Fibroblast of skin of left quadriceps (primary cell): ENCODE measurements at places on chromosomes 7 and 10.

GRCh38 chr10:112348759-112349158 is 25.2 kb upstream of the ACSL5 start:
- DNase-seq, result no peak

DNA sequence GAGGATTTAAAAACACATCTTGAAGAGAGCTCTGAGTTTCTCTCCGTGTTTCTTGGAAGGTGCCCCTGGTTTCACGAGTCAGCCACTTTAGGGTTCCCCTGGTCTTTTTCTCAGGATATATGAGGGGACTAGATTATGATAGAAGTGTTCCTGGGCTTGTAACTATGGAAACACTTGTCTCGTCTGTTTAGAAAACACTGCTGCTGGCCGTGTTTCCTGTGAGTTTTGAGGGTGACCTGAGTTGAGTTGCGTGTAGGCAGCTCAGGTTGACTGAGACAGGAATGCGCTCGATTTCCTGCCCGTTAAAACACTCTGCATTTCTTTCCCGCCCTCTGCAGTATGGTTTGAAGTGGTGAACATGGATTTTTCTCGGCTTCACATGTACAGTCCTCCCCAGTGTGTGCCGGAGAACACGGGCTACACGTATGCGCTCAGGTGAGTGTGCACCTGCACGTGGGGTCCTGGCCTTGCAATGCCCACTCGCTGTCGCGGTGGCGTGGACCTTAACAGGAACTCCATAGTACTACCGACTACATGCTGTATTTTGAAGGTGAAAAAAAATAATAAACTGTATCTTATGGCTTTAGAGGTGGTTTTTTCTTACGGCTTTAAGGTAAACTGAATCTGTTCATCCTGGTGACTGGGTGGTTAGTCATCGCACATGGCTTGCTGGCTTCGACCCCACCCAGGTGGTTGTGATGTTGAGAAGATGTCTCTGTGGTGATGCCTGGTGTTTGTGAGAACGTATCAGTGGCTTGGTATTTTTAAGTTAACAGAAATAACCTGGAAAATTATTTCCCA is at the start of gene SUN1:
TSS of gene SUN1 (plus strand) at position 310 of the 801 bp plus-strand sequence. CDS start at position 359, 49 bp downstream.
- no peak for DNase-seq

DNA sequence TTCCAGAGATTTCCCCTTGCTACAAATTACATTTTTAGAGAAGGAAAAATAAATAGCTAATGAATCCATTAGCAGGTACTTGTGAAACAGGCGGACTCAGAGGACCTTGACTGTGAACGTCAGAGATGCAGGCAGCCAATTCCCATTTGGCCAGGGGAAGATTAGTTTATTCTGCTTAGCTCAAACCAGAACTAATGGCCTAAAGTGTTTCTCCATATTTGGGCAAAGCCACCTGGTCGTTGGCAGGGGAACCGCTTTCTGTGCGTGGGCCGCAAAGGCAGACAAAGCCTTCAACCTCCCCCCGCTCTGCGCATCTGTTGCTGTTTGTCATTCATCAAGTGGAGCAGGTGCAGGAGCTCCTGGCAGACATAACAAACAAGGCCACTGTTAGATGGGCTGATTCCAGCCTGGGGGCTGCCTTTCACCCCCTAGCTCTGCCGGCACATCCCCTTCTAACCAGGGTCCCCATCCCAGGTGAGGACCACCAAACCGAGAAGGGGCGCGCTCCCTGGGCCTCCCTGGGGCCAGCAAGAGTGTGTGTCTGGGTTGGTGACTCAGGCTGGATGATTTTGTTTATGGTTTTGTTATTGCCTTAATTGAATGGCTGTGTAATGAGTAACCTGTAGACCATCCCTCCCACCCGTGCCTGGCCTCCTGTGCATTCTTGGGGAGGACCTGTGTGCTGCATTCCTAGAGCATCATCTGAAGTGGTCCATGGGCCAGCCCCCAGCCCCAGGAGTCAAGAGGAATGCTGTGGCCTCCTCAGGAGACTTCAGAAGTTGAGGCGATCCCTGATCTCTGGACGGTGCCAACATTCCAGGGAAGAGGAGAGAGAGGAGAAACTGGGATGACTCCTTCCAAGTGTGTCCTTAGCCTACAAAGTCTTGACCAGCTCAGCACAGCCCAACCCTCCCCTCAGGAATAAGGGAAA is 14.5 kb upstream of the CPA1 start:
- peak; percentile 80 for DNase-seq

DNA sequence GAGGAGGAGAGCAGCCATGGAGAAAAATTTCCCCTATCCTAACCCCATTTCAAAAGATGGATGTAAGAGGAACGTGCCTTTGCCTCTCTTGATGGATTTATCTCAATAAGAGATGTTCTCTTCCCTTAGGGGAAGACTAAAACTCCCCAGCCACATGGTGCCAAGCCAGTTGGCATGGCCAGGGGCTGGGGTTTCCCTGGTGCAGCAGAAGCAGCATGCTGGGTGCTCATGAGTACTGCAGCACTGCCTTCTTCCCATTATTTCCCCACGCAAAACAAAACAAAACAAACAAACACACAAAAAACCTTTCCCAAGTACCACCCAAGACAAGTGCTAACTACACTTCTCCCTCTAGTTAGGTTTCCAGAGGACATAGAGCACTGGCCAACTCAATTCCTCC is 97.2 kb downstream of the DOCK4 start:
- no peak for DNase-seq

DNA sequence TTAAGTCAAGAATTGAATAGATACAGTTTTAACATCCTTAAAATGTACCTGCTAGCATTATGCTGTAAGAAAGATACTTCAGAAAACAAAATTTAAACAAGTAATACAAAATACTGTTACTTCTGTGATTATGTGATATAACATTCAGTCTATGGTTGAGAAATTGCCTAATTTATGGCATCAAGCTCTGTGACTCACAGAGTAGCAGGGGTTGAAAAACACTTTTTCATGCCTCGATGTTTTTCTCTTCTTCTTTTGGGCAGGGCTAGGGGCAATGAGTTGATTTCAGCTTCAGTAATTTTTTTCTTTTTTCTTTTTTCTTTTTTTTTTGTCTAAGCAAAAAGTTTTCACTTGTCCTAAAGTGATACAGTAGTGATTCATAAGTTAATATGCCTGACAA is 209.2 kb downstream of the MBL2 start:
- DNase-seq, result no peak

DNA sequence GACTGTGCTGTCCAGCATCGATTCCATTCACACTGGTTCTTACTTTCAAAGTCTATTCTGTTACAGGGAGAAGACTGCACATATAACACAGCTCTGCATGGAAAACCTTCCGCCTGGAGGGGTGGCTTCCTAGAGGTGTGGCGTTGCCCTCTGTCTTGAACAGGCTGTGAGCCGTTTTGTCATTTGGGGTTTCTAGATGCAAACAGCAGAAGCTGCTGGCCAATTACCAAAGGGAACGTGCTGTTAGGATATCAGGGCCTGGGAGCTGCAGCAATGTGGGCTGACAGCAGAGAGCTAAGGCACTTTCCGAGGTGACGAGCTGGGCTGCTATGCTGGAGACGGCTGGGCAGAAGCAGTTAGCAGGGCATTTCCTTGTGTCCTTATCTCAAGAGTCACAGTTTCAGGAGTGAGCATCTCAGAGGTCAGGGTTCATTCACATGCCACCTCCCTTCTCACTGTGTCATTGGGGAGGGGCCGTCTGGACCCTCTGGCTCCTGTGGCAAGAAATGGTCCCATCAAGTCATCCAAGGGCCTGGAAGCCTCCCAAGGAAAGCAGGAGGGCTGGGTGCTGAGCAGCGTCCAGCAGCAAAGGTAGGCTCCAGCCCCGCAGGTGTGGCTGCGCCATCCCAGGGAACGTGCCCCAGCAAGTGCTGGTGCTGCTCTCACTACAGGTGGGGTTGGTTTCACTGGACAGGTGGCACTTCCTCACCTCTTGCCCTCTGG is 106.5 kb downstream of the WDR37 start:
- DNase-seq, result no peak

- no peak for DNase-seq
These were observed 598.6 kb downstream of the SH2D4B start for GRCh38 chr10:81136261-81136660.

- no peak for DNase-seq
These were observed 8.0 kb downstream of the PDGFA start for GRCh38 chr7:511476-512145.

- DNase-seq, result no peak
These were observed 71.7 kb upstream of the TMEM106B start for GRCh38 chr7:12139416-12139815.

DNA sequence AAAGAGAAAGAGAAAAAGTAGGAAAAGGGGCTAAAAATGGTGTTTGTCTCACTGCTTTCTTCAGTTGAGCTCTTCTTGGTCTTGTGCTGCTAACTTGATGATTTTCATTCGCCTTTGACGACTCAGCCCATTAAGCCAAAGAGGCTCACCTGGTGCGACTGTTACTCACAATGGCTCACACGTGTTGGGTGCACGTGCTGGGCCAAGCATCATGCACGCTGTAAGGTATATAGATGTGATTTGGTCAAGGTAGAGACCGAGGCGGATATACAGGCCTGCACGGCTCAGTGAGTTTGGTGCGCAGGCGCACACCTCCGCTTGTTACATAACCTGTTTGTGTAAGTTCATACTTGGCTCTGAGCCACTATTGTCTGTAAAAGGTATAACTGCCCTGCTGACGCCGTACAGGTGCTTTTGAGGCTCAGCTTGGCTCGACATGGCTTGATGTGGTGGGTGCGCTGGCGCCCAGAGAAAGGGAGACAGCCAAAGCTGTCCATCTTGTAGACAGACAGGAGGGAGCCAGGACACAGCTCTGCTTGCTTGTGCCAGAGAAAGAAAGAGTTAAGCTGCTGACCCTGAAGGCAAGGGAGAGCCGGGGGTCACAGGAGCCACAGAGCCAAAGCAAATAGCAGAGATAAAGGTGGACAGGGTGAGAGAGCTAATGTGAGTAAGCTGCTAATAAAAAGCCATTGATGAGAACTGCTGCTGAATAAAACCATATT is 33.6 kb downstream of the ANKRD16 start:
- no peak for DNase-seq

GRCh38 chr7:44307905-44308595 is 17.3 kb downstream of the CAMK2B start:
- DNase-seq, result no peak

DNA sequence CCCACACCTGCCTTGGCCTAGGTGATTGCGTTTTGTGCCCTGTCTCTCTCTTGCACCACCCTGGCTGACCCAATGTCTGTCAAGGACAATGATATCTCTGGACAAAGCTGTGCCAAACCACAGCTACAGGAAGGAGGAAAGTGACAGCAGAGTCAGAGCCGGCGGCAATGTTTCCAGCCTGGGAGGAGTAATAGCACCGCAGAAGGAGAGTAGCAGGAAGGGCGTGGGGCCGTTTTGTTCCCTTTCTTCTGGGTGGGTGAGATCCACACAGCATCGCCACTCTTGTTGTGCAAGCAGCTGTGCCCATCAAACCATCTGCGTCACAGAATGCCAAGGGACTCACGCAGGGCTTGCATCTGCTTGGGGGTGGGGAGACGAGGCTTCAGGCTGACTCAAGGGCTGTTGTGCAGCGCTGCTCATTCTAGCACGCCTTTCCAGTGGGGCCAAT is 341.6 kb upstream of the AUTS2 start:
- DNase-seq, result no peak

DNA sequence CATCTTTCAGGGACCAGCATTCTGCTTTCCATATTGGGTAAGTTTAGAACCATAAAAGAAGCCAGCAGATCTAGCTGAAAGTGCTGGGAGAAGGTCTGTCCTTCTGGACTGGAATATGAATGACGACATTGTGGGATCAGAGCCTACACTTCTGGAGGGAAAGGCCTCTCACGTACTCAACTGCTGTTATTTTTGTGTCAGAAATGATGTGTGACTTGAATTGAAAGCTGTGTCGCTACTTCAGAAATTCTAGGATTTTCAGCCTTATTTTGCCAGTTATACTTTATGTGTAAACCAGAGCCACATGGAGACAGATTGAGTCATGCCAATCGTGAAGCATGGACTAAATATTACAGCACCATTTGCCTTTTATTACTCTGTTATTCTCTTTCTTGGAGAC is 231.0 kb downstream of the KIAA1217 start:
- no peak for DNase-seq

GRCh38 chr10:71367271-71367670 is 29.4 kb upstream of the CDH23 start:
- DNase-seq, result no peak

- no peak for DNase-seq
These were observed 31.9 kb upstream of the NEUROD6 start for GRCh38 chr7:31372231-31372959.

DNA sequence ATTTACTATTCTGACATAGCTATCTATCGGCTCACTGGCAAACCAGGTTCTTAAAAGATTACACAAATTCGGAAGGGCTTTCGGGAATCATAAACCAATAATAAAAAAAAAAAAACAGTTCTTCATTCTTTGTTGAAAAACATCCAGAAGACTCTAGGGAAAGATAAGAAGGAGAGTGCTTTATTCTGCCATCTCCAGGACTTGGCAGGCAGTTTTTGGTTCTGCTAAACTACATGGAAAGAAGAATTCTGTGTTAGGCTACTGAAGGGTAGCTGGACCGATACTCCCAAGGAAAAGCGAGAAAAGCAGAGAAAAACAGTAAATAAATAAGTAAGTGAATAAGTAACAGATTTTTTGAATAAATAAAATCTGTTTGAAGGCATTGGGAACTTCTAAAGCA is 423.5 kb upstream of the KLF6 start:
- DNase-seq, result no peak

GRCh38 chr10:96657385-96657784 is 62.9 kb downstream of the PIK3AP1 start:
- DNase-seq, result no peak

GRCh38 chr7:27647046-27647445 is 15.6 kb downstream of the HIBADH start:
- no peak for DNase-seq

DNA sequence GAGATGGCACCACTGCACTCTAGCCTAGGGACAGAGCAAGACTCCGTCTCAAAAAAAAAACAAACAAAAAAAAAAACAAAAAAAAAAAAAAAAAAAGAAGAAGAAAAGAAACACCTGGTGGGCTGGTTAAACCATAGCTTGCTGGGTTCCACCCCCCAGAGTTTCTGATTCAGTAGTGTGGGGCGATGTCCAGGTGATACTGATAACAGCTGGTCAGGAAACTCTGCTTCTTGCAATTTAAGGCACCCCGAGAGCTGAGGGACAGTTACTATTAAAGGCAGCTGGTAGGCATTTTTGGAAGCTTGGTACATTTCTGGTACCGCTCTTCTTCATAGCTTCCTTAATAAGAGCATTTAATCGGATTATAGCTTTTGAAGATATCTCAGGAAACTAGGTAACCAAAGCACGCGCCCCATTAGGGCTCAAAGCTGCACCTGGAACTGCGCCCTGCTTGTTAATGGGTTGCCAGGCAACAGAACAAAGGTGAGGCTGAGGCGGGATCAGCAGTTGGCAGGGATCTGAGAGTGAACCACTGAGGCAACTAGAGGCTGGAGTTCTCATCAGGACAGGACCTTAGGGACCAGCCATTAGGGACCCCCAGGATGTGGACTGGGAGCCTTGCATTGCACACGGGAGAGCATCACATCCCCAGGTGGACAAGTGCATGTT is 6.5 kb upstream of the SDK1 start:
- DNase-seq, result no peak

- DNase-seq, result peak; percentile 84
These were observed at the start of gene FMC1 for GRCh38 chr7:139341058-139341775. Gene FMC1 (plus strand): TSS chr7:139341337. CDS start chr7:139341385, 48 bp downstream.
